ENCODE measurements at places on chromosomes 2 and 18.

DNA sequence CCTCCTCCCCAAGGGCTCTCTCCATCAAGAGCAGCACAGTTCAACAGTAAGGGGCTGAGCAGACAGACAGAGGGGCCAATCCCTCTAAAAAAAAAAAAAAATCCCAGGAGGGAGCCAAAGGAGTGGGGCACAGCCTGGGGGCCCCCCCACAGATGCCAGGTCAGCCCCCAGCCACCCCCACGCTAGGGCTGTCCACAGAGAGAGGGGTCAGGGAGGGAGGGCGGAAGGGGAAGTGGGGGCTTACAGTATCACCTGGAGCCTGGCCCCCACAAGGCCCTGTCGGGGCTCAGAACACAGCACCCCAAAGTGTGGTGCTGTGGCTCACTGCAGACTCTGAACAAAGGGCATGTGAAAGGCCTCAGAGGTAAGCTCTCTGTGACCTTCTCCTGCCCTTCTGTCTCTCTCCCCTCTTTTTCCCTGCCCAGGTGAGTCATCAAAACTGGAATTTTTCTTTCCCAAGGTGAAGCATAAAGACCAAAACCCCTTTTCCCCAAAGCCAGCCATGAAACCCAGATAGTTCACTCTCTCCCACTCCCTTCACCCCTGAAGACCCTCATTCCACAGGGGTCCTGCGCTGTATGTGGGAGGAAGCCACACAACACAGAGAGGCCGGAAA is 13.9 kb downstream of the BIN1 start:
- no peaks in the 10 kb centered on the region for H3K27me3 ChIP-seq
- H3K27ac ChIP-seq, result no peak overlapping the region
- H3K4me1 ChIP-seq, result peaks cover 48% of the 10 kb centered on the region

- H3K27me3 ChIP-seq, result no peaks in the 10 kb centered on the region
- no peaks in the 10 kb centered on the region for H3K36me3 ChIP-seq
- no peak overlapping the region for H3K4me3 ChIP-seq
These were observed 441.7 kb upstream of the SMIM21 start for GRCh38 chr18:75869162-75869561.

DNA sequence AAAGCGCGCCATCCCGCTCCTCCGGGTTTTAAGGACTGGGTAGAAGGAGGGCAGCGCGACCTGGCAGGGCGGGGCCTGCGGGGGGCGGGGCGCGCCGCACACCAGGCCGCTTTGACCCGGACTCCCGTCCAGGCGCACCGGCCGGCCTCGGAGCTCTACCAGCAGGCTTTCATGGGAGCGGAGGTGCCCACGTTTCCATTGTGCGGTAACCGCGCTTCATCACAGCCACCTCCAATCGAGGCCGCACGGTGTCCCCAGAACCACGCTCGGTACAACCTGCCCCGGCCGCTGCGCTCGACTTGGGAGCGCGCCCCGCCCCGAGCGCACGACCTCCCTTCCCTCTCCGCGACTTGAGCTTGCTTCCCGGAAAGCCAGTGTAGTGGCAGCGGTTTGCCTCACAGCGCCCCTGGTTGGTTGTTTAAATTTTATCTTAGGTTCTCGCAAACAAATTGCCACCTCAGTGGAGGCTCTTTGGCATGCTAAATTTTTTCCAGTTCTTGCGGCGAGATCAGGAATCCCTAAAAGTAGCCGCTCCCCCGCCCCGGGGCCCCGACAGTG is 280 bp upstream of the CYP1B1 start:
- H3K4me3 ChIP-seq, result peak overlapping the region; percentile 33
- no peak for DNase-seq
- peaks cover 7% of the 10 kb centered on the region for H3K36me3 ChIP-seq
- peaks cover 43% of the 10 kb centered on the region for H3K4me1 ChIP-seq

- no peak for DNase-seq
- 0 out of 2 replicates have a peak, but pooled peaks cover 6% of the 10 kb centered on the region for H3K27me3 ChIP-seq
- H3K4me3 ChIP-seq, result no peak overlapping the region
- H3K36me3 ChIP-seq, result no peaks in the 10 kb centered on the region
These were observed 460.5 kb downstream of the TGIF1 start for GRCh38 chr18:3910512-3910911.

DNA sequence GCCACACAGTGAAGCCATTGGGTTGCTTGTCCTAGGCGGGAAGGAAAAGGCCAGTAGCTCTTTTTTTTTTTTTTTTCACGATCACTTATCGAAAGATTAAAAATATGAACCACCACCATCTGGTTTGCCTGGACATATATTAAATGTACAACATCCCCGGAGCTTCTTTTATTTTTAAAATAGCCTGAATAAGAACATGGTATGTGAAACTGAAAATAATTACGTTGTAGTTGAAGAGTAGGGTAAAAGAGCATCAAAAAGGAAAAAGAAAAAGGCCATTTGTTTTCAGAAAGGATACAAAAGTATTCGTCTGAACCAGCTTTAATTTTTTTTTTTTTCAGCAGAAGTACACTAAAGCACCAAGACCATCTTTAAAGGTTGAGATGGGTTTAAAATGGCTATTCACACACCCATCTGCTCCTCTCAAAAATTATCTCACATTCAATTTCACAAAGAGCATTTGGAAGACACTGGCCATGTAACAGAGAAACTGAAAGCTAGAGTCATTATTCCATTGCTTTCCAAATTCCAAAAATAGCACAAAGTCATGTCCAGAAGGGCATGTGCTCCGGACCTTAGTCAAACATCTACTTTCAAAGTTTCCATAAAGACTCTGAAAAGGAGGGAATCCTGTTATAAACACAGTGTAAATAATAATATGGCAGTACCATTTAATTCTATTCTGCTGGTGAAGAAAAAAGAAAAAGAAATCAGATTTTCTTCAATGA is 82.9 kb downstream of the SCN3A start:
- no peak overlapping the region for H3K4me3 ChIP-seq
- H3K36me3 ChIP-seq, result no peaks in the 10 kb centered on the region
- no peak overlapping the region for H3K27ac ChIP-seq

DNA sequence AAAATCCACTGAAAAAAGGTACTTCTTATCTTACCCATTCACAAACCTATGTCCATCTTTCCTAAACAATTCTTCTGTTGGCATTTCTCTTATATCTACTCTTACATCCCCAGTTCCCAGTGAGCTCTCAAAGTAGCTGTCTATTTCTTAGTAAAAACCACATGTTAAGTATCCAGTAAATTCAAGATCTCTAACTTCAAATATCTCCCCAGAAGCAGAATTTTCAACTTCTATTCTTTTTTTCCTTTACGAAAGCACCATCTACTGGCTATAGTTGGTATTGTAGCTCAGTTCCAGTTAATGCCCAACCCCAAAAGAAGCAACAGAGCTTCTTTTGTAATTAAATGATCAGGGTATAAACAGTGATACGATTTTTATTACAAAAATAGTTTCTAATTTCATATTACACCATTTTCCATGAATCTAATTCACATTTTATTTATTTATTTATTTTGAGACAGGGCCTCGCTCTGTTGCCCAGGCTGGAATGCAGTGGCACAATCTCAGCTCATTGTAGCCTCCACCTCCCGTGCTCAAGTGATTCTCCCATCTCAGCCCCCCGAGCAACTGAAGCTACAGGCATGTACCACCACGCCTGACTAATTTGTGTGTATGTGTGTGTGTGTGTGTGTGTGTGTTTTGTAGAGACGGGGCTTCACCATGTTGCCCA is 28.5 kb downstream of the HRH4 start:
- H3K36me3 ChIP-seq, result no peaks in the 10 kb centered on the region
- H3K27me3 ChIP-seq, result no peaks in the 10 kb centered on the region
- no peak for DNase-seq
- H3K4me3 ChIP-seq, result no peak overlapping the region

DNA sequence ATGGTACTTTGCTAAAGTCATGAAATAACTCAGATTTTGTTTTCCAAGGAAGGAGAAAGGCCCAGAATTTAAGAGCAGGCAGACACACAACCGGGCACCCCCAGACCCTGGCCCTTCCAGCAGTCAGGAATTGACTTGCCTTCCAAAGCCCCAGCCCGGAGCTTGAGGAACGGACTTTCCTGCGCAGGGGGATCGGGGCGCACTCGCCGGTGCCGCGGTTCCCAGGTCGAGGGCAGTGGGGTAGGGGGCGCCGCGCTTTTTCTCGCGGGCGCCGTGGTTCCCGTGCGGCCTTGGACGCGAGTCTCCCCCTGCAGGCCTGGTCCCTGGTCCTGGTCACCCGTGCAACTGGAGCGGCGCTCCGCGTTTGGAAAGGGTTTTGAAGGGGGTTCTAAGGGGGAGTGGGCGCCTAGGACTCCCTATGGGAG is 1.2 kb downstream of the ZNF236 start:
- peak overlapping the region; percentile 85 for H3K4me3 ChIP-seq
- no peaks in the 10 kb centered on the region for H3K27me3 ChIP-seq

- H3K36me3 ChIP-seq, result no peaks in the 10 kb centered on the region
- H3K27me3 ChIP-seq, result no peaks in the 10 kb centered on the region
- no peak overlapping the region for H3K27ac ChIP-seq
- no peak for DNase-seq
- no peak overlapping the region for H3K4me3 ChIP-seq
These were observed 7.7 kb upstream of the SP140L start for GRCh38 chr2:230319211-230319862.

DNA sequence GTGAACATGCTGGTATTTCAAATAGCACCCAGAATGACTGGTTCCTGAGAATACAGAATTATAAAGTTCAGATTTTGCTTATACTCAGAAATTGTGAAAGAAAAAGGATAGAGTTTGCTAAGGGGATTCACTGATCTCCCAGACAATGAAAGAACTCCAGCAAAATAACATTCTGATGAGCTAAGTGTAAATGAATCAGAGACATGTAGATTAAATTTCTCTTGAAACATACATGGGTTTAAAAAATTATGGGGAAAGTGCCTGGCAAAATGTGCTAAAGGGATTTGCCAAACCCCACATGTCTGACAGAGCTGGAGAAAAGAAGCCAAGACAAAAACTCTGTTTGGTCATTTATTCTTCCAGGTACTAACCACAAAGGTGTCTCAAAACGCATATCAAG is 116.3 kb downstream of the FTCDNL1 start:
- no peaks in the 10 kb centered on the region for H3K36me3 ChIP-seq
- DNase-seq, result no peak
- H3K4me3 ChIP-seq, result no peak overlapping the region
- no peaks in the 10 kb centered on the region for H3K4me1 ChIP-seq
- H3K27ac ChIP-seq, result no peak overlapping the region
- peaks cover 6% of the 10 kb centered on the region for H3K27me3 ChIP-seq

- no peak overlapping the region for H3K27ac ChIP-seq
- no peaks in the 10 kb centered on the region for H3K4me1 ChIP-seq
- no peak for DNase-seq
- peaks cover 79% of the 10 kb centered on the region for H3K36me3 ChIP-seq
- no peak overlapping the region for H3K4me3 ChIP-seq
- no peaks in the 10 kb centered on the region for H3K27me3 ChIP-seq
These were observed 18.1 kb downstream of the CCNT2 start for GRCh38 chr2:134936691-134937090.

GRCh38 chr2:115694651-115695050 is 1252.2 kb downstream of the DPP10 start:
- H3K27me3 ChIP-seq, result no peaks in the 10 kb centered on the region
- no peaks in the 10 kb centered on the region for H3K36me3 ChIP-seq
- H3K4me3 ChIP-seq, result no peak overlapping the region
- no peak for DNase-seq
- no peak overlapping the region for H3K27ac ChIP-seq

- no peaks in the 10 kb centered on the region for H3K36me3 ChIP-seq
- no peak overlapping the region for H3K4me3 ChIP-seq
- no peak overlapping the region for H3K27ac ChIP-seq
- DNase-seq, result no peak
- peaks cover 58% of the 10 kb centered on the region for H3K4me1 ChIP-seq
These were observed 69.5 kb downstream of the IL1R2 start for GRCh38 chr2:102061286-102061699.

- no peaks in the 10 kb centered on the region for H3K4me1 ChIP-seq
- no peak overlapping the region for H3K27ac ChIP-seq
- no peaks in the 10 kb centered on the region for H3K27me3 ChIP-seq
- H3K4me3 ChIP-seq, result no peak overlapping the region
- no peak for DNase-seq
- 0 out of 2 replicates have a peak, but pooled peaks cover 3% of the 10 kb centered on the region for H3K36me3 ChIP-seq
These were observed 12.4 kb downstream of the DYM start for GRCh38 chr18:49447810-49448745.

All from SJSA1 (cell line).